Dermis blood vessel endothelial cell (primary cell): ENCODE measurements at places on chromosomes 13 and 19. TPM values are rescaled to one million over a fixed set of nuclear protein-coding genes. Genes with fewer than 3 reads are reported as not detected.

DKKL1 gene
- 0.33 TPM in 1 of 2 replicates, not detected in the other for total RNA-seq

ZNF563 gene
- total RNA-seq = 2.2 TPM in 2 replicates

EPS8L1 gene
- 12.6 and 15.6 TPM in 2 replicates for total RNA-seq

CDC42EP5 gene
- total RNA-seq = 86.9 and 136 TPM in 2 replicates

PTH2 gene
- not detected in 2 replicates for total RNA-seq

RNF17 gene
- 0.09 TPM in 1 of 2 replicates, not detected in the other for total RNA-seq

ZNF555 gene
- total RNA-seq = 7.9 and 9.7 TPM in 2 replicates

SYT3 gene
- under 0.01 TPM in 1 of 2 replicates, not detected in the other for total RNA-seq

RFXAP gene
- total RNA-seq = 1.0 and 1.9 TPM in 2 replicates

IGSF23 gene
- not detected in 2 replicates for total RNA-seq

ZNF329 gene
- 13.1 and 14.6 TPM in 2 replicates for total RNA-seq

IFNL1 gene
- total RNA-seq = not detected in 2 replicates

SERP2 gene
- total RNA-seq = 1.4 and 1.5 TPM in 2 replicates

ADAT3 gene
- 5.8 and 6.2 TPM in 2 replicates for total RNA-seq
